ENCODE measurements at places on chromosomes 16 and 17.
A peak's percentile ranks its signal among the peaks of the same experiment; 100 is the strongest.

DNA sequence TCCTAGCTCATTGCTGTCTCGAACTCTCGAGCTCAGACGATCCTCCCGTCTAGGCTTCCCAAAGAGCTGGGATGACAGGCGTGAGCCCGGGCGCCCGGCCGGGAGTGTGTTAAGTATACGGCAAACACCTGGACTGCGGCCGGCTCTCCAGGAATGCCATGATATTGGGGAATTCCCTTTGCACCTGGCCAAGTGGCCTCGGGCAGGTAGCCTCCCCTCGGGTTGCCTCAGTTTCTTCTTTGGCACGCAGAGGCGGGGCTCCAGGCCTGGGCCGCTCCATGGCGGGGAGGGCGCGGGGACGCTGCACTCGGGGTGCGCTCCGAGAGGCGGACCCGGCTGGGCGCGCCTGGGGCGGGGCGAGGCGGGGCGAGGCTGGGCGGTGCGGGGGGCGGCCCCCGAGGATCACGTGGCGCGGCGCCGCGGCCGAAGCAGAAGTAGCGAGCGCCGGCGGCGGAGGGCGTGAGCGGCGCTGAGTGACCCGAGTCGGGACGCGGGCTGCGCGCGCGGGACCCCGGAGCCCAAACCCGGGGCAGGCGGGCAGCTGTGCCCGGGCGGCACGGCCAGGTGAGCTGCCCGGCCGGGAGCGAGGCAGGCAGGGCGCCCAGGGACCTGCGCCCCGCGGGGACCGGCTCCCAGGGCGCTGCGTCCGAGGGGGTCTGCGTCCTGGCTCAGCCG, at the start of gene PLCG2:
Gene PLCG2 (plus strand): TSS at position 431 of the 675 bp plus-strand sequence. CDS start 6,699 bp downstream, outside the sequence.
- peak; percentile 27 for DNase-seq

- no peak for DNase-seq
These were observed 1216.3 kb upstream of the GOT2 start for GRCh38 chr16:59950431-59950830.

GRCh38 chr16:49586466-49587450, 213.2 kb downstream of the C16orf78 start:
- DNase-seq, result no peak

DNA sequence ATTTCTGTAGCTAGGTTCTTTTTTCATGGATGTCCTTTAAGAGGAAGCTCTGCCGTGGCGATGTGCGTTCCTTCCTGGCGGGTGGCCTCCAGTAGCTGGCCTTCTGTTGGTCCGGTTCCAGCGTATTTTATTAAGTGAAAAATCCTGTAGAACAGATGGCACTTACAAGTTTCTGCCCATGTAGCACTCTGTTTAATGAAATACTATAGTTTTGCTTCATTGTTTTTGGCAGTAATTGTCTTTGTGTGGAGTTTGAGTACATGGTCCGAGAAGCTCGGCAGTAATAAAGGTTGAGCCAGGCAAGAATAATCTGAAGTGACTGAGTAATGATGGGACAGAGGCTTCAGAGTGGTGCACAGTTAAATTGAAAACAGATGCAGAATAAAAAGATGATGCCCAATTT, 20.4 kb downstream of the USP10 start:
- DNase-seq, result no peak

DNA sequence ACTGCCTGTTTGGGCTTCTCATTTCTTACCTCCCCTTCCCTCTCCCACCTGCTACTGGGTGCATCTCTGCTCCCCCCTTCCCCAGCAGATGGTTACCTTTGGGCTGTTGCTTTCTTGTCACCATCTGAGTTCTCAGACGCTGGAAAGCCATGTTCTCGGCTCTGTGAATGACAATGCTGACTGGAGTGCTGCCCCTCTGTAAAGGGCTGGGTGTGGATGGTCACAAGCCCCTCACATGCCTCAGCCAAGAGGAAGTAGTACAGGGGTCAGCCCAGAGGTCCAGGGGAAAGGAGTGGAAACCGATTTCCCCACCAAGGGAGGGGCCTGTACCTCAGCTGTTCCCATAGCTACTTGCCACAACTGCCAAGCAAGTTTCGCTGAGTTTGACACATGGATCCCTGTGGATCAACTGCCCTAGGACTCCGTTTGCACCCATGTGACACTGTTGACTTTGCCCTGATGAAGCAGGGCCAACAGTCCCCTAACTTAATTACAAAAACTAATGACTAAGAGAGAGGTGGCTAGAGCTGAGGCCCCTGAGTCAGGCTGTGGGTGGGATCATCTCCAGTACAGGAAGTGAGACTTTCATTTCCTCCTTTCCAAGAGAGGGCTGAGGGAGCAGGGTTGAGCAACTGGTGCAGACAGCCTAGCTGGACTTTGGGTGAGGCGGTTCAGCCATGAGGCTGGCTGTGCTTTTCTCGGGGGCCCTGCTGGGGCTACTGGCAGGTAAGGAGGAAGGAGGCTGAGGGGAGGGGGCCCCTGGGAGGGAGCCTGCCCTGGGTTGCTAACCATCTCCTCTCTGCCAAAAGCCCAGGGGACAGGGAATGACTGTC, at the start of gene CD68:
Gene CD68 (plus strand): TSS at position 638 of the 833 bp plus-strand sequence. CDS start 40 bp downstream, at position 678.
- DNase-seq, result no peak

GRCh38 chr17:18186627-18186982, 3.0 kb downstream of the ALKBH5 start:
- DNase-seq, result no peak

- DNase-seq, result no peak
These were observed 934.0 kb upstream of the EEF2KMT start for GRCh38 chr16:6031567-6031966.

DNA sequence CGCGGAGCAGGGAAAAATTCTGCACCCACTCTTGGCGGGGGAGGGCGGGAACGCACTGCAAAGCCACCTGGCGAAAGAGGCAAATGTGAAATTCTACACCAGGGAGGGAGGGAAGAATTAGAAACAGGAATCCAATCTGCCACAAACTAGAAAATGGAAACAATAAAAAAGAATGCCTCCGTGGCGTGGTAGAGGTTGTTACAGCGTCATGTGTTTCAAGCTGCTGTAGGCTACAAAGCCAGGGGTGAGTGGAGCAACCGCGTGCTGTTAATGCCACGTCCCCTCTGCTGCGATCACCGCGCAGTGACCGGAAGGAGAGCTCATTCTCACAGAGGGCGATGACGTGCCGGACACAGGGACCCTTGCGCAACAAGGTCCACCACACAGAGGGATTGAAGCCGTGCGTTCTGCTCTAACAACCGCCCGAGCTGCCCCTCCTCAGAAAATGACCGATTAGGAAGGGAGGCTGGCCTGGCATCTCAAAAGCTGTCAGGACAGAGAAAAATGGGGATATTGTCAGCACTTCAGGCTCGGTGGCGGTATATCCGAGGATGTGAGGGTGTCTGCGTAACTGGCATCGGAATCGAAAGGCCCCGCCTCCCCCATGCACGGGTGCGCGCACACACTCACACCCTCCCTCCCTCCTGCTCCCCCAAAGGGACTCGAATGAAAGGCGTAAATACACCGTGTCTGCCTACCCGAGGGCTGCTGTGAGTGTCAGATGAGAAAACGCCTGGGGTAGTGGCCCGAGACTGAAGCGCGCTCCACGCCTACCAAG, 70.8 kb upstream of the TNRC6C start:
- peak; percentile 71 for DNase-seq

GRCh38 chr17:36937959-36938565, 787 bp downstream of the LHX1 start:
- no peak for DNase-seq

DNA sequence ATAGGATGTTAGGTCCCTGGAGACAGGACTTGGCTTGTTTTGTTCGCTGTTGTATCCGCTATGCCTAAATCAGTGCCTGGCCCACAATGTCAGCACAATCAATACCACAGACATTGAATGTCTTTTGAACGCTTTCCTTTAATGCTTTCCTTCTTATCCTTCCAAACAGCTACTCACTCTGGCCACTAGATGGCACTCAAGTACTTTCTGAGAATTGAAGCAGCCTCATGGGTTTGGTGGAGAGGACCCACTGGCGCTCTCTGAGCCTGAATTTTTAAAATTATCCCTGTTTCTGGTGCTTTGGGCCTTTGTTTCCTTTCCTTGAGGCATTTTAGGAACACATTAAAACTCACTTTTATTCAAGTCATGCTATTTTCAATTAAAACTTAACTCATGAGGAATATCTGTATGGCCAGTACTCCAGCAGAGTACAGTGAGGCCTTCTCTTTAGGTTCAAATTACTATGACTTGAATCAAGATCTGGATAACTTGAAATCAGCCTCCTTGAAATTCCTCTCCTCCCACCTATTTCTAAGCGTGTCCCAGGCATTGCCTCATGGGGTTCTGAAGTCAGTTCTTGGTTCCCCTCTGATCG, 3.2 kb upstream of the NLRP1 start:
- peak; percentile 33 for DNase-seq

DNA sequence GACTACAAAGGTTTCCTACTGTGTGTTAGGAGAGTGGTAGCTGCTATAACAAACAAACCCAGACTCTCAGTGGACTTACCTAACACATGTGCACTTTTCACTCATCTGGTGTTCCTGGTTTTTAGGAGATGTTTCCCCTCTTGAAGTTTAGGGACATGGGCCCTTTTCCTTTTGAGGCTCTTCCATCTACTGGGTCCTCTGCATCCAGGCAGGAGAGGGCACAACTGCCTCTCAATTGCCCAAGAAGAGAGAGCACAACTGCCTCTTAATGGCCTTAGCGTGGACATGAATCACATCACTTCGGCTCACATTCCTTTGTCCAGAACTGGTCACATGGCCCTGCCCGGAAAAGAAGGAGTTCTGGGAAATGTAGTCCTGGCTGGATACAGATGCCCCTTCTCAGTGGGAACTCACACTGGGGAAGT, 9.8 kb upstream of the TNRC6C start:
- DNase-seq, result peak; percentile 5

- no peak for DNase-seq
These were observed 2.6 kb downstream of the ZACN start for GRCh38 chr17:76081295-76082210.

DNA sequence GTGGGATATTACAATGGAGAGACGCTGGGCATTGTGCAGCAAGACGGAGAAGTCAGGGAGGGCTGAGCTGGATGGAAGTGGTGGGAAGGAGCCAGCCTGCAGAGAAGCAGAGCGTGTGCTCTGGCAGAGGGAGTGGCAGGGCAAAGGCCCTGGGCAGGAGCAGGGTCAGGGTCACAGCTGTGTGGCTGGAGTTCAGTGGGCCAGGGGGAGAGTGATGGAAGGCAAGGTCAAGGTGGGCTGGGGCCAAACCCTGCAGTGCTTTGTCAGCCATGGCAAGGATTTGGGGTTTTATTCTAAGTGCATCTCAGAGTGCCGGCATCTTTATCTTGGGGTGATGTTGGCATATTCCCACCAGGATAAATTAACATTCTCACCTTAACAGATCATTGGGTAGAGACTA, 31.9 kb upstream of the C16orf78 start:
- DNase-seq, result no peak

DNA sequence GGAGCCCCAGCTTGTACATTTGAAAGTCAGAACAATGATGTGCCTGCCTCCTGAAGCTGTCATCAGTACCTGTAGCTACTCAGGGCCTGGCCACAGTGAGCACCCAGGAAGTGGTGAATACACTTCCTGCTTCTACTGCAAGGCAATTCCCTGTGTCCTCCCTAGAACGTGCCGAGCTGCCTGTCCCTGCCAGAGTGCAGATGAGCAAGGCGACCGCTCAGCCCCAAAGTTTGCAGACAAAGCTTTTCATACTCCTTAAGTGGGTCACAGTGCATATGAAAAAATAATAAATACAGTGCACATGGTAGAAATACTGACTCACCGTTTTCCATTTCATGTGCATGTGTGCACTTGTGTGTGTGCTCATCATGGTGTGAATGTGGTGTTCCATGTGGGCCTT, 77.3 kb downstream of the MPRIP start:
- DNase-seq, result no peak

GRCh38 chr16:10589109-10589508, 8.7 kb upstream of the EMP2 start:
- no peak for DNase-seq

DNA sequence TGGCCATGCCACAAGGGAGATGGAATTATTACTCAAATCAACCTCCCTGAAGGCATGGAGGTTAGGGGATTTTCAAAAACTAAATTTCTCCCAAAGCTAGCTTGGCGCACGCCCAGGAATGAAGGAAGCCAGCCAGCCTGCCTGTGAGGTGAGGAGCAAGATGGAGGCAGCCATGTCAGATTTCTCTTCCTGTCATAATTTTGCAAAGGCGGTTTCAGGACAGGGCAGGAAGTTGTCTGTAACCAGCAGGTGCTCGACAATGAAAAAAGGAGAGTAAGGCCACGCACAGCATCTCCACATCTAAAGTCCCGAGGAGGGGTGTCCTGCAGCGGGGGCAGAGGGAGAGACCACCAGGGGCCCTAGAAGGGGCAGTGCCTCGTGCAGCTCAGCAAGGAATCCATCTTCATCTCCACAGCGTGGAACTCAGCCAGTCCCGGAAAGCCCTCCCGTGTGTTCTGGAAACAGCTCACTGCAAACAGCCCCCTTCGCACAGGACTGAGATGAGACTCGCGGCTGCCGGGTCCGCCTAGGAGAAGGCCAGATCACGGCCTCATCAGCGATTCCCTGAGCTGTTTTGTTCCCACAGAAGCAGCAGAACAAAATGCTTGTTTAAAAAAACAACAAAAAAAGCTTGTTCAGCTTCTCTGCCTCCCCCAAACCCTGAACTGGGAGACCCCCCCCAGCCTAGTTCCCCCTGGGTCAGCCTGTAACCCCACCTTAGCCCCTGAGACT, 47.8 kb downstream of the SLC7A5 start:
- DNase-seq, result no peak

DNA sequence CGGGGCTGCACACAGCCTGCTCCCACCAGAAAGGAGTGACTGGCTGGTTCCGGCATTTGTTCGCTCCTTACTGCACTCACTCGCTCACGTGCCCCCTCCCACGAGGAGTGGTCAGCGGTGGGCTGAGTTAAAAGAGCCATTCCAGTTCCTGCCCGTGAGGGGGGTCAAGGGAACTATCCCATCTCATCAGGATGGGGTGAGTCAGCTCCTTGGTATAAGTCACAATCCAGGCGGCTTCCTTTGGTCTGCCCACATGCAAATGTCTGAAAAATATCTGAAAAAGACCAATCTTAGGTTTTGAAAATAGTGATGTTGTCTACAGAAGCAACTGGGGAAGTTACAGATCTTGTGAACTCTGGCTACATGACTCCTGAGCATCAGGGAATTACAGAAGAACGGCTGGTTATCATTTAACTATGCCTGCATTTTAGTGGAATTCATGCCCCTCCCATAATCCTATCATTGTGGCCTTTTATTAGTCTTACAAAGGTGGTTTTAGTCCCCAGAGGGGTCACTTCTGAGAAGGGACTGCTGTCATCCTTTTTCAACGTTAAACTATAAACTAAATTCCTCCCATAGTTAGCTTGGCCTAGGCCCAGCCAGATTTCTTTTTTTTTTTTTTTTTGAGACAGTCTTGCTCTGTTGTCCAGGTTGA, 9.8 kb upstream of the TNFSF12 start:
- no peak for DNase-seq

GRCh38 chr16:76955629-76956028, 235.4 kb upstream of the MON1B start:
- no peak for DNase-seq

DNA sequence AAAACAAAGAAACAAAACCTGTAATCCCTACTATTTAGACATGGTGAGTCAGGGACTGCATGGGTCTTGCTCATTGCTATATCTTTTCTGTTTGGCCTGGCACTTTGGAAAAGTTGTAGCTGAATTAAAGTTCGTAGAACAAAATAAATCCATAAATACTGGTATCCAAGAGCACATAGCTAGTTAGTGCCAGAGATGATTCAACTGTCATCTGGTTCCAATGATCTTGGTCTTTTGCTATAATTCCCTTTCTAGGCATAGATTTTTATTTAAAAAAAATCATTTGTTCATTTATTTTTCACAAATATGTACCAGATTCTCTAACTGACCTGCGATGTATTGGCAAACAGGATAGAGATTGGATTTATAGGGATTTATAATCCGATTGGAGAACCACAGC, 1436.1 kb upstream of the GOT2 start:
- DNase-seq, result no peak

GRCh38 chr17:9427465-9428315, 147.9 kb downstream of the STX8 start:
- DNase-seq, result no peak

Measured in NCI-H526 treated with DMSO at 0.1 percent for 48 hours (cell line).